ENCODE measurements at places on chromosomes 4 and X.
A peak's percentile ranks its signal among the peaks of the same experiment; 100 is the strongest.

DNA sequence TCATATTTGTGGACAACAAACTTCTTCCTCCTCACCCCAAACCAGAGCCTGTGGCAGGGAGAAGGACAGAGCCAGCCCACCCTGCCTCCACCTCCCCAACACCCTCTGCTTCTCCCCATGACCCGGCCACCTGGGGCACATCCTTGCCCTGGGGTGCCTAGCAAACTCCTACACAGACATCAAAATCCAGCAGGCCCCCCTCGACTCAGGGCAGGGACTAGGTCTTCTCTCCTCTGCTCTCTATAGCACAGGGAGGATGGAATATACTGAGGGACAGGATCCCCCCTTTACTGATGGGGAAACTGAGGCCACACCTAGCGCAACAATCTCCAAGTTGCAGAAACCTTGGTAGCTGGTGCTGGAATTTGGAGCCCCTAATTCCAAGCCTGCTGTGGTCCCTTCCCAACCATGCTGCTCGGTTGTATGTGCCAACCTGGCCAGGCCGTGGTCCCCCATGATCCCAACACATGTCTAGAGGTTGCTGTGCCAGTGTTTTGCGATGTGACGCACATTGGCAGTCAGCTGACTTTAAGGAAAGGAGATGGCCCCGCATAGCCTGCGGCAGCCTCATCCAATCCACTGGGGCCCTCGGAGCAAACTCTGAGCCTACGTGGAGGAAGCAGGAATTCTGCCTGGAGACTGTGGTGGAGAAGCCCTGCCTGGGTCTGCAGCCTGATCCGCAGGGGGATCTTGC is 53.9 kb upstream of the ADRA2C start:
- no peak for ATAC-seq

DNA sequence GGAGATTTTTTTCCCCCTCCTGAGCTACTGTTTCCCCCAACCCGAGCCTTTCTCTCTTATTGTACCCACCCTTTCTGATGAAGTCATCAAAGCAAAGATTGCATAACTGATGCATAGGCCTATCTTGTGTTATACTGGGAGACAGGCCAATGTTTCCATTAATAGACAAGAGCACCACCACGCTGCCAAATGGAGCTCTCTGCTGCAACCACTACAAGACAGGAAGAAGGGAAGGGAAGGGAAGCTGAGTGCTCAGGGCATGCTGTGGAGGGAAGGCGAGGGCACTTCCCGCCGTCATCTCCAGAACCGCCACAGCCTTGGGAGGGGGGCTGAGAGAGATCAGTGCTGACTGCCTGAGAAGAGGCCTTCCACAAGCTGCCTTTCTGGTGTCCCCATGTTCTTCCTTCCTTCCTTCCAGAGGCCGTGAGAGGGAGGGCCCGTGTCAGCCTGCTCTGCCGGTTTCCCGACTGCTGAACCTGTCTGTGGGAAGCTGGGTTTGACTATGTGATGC is 75.0 kb downstream of the MGST2 start:
- peak; percentile 91 for ATAC-seq

GRCh38 chrX:97787849-97788248 is 904.1 kb downstream of the RPA4 start:
- no peak for ATAC-seq

- ATAC-seq = no peak
Observed at GRCh38 chr4:178233906-178234305, 791.7 kb upstream of the AGA start.

DNA sequence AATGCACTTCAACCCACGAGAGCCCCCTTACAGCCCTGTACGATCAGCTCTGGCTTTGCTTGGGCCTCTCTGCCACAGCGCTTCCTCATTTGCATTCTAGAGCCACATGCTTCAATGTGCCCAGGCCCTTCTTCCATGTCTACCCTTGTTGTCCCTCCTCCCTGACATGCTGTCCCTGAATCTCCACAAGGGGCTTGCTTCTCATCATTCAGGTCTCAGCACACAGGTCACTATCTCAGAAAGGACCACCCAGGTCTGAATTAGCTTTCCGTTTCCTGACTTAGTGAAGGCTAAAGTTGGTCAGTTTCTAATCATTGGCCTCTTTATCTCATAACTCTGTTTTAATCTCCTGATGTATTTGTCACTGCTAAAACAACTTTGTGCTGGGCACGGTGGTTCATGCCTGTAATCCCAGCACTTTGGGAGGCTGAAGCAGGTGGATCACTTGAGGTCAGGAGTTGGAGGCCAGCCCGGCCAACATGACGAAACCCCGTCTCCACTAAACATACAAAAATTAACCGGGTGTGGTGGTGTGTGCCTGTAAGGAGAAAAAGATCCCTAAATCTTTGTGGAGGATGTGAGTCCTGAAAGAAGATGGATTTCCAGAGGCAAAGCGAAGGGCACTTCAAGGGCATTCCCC is 17.9 kb upstream of the SLC34A2 start:
- no peak for ATAC-seq

DNA sequence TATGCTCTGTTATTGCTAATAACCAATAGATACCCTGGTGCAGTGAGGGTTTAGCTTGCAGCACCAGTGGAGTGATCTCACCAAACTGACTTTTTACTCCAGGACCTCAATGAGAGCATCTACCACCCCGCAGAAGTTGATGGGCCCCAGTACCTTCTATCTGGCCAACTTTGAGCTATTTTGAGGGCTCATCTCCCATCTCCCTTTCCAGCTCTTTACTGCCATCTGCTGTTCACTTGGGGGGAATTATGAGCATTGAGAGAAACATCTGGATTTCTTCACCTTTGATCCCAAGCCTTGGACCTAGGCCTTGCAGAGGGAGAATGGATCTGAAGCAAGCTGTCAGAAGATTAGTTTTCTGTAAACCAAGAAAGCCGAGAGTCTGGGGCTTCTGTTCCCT is 143.6 kb downstream of the TMEM164 start:
- ATAC-seq = peak; percentile 65

DNA sequence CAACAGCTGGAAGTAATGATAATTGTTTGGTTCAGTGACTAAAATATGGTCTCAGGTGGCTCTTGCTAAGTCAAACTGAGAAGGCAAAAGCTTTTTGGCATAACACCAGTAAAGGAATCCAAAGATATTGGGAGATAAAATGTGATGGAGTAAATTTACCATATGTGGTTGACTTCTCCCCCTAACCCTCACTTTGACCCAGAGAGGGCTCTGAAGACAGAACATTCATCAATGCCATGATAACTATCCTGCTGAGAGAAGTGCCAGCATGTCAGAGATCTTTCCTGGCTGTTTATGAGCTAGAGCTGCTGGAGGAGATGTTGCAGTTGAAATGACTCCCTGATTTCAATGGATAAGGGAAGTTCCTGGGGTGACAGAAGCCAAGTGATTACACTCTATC is 213.4 kb downstream of the SPCS3 start:
- ATAC-seq = no peak

- ATAC-seq = peak; percentile 43
Observed at GRCh38 chr4:173466101-173466500, 63.9 kb downstream of the HAND2 start.

GRCh38 chrX:71664889-71665491 is 2.4 kb upstream of the LOC101059915 start:
- ATAC-seq = no peak

DNA sequence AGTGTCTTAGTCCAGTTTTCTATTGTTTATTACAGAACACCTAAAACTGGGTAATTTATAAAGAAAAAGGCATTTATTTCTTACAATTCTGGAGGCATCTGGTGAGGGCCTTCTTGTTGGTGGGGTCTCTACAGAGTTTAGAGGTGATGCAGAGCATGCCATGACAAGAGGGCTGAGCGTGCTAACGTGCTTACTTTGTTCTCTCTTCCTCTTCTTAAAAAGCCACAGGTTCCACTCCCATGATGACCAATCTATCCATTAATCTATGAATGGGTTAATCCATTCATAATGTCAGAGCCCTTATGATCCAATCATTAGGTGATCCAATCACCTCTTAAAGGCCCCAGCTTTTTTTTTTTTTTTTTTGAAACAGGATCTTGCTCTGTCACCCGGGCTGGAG is 291.5 kb upstream of the GALNTL6 start:
- ATAC-seq = no peak

DNA sequence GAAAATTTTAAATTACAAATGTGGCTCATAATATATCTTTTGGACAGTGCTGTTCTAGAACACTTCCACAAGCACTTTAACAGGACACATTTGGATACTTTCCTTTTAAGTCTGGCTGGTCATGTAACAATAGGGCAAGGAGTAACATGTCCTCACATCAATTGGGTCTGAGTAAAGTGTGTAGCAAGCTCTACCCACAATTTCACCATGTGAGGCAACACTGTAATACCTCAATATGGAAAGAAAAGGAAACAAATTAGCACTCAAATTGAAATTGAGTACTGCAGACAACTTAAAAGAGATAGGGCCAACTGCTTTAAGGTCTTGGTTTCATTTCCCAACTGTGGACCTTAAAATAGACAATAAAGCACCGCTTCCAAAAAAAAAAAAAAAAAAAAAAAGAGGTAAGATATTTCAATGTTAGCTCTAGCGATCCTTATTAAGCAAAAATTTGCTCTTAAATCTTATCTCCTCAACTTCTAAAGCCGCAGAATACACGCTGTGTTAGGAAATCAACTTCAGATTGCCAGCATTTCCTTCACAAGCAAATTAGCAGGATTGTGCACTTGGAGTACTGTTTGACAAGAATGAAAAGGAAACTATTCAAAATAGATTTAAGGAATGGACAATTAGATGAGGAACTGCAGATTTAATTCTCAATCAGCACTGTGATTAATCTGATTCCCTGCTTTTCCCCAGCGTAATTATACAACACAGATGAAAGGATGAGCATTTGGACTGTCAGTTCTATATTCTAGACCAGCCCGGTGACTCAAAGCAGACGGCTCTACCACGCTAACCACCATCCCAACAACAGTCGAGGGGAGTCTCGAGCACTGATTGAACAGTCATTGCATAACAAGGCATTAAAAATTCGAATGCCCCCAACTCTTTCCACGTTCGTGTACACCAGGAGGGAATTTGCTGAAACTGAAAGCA is 1.6 kb downstream of the CASK start:
- ATAC-seq = no peak

DNA sequence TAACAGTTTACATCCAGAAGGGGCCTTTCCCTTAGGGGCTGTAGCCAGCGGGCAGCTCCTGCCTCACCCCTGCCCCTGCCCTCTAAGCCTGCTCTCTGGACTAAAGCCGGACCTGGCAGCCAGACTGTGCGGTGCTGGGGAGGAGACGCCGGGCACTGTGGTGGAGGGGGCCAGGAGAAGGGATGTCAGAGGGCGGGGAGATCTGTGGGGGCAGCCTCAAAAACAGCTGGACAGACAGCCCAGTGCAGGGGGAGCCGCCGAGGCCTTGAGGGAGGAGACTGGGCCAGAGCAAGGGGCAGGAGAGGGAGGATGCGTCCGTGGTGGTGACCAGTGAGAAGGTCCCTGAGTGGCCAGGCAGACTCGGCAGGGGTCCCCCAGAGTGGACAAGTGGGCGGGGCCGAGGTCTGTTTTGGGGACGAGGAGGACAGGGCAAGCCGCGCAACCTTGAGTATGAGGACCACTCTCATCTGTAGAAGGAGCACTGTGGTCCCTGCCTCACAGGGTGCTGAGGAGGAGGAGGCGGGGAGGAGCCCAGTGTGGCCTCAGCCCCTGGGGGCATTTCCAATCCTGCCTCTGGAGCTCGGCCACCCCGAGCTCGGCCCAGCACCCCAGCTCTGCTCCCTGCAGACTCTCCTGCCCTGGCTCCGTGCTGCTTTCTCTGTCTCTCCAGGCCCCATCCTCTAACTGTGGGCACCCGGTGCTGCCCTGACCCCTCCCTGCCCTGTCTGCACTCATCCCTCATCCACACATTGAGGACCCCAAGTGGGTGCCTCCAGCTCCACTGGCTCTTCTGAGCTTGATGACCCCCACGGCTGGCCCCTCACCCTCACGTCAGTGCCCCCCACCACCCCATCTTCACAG is 59.2 kb upstream of the NKX1-1 start:
- no peak for ATAC-seq

GRCh38 chr4:81421346-81422218 is 50.1 kb downstream of the RASGEF1B start:
- ATAC-seq = peak; percentile 62

DNA sequence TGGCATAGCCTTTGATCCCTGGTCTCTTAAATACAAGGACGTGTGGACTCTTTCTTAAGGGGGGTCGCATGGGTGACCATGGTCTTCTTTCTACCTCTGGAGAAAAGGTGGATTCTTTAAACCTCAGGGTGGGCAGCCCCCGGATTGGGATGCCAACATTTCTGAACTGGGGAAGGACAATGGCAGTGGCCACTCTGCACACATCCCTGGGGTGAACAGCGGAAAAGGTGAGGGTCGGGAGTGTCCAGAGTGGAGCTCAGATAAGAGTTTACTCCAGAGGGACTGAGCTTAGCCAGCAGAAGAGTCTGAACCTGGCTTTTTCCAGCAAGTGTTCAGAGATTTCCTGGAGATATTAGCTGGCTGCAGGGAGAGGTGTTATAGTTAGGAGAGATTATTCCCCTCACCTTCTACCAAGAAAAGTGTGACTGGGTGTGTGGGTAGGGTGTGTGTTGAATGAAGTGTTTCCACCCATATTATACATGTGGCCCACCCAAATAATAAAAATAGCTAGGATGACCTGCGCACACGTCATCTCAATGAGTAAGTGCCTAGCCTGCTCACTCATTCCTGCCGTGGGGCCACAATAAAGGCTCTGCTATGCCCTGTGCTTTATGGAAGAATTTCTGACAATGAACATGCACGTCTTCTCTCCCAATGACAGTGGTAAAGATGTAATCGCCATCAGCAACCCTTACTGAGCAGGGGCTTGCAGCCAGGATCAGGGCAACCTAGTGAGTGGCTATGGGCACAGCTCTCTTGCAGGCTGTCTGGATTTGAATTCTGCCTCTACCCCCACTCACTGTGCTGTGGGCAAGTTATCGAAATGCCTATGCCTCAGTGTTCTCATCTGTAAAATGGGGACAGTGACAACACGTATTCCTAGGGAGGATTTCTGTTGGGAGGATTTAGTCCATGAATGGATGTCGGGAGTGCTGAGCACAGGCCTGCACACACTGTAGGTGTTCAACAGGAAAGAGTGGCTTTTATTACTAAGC is 76.6 kb downstream of the SLC2A9 start:
- no peak for ATAC-seq

DNA sequence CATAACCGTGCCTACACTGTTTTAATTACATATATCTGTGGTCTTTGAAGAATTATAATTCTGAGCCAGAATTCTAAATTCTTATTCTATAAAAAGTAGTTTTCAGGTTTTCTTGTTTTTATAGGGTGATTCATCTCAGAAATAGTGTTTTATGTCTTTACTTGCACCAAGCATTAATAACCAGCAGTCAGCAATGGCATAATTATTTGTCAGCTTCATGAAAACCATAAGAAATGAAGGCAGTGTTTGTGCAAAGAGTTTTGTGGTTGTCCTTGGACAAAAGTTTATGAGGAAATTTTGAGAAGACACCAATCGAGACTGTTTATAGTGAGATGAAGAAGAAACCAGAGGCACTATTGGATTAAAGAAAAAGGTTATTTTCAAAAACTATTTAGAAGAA is 37.2 kb downstream of the EDNRA start:
- ATAC-seq = no peak

GRCh38 chr4:113173126-113173792 is 123.8 kb downstream of the ANK2 start:
- no peak for ATAC-seq

- no peak for ATAC-seq
Observed at GRCh38 chrX:105269386-105269785, 48.9 kb upstream of the TEX13A start.

All from gastroesophageal sphincter (tissue), 4 donors.